Astrocyte of the hippocampus (primary cell): ENCODE measurements at places on chromosomes 3 and 15.
A peak's percentile ranks its signal among the peaks of the same experiment; 100 is the strongest.

DNA sequence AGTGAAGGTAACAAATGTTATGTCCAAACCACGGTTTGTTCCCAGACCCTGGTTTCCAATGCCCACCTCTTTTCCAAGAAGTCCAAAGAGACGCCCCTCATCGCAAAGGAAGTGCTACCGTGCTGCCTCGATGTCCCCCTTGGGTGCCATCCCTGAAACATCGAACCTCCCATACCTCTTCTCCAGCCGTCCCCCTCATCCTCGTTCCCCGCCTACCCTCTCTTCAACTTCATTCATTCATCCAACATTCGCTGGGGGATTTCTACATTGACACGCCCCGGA lies 467 bp downstream of the TIPIN start:
- no peak for DNase-seq

GRCh38 chr3:107654218-107654617 lies 131.5 kb downstream of the BBX start:
- no peak for DNase-seq

GRCh38 chr3:12193485-12194165 lies 34.9 kb upstream of the TIMP4 start:
- DNase-seq: peak; percentile 95

- no peak for DNase-seq
Measured at GRCh38 chr3:480070-480469, 283.5 kb downstream of the CHL1 start.

DNA sequence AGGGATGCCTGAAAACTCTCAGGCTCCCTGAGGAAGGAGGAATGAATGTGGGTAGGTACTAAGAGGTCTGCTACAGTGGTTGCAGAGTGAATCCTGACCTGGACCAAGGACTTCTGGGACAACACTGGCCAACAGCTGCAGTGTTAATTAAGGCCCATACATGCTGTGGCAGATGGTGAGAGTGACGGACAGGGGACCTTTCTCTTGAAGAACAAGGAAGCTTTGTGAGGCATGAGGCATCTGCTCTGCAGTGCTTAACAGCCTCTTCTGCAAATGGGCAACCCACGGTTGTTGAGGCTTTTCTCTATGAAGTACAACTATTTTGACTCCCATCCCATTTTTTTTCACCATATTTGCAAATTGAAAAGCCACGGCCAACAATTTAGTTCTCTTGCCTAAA lies 26.6 kb upstream of the ACAN start:
- no peak for DNase-seq

- no peak for DNase-seq
Measured at GRCh38 chr3:132912416-132912753, 125.8 kb upstream of the TMEM108 start.

DNA sequence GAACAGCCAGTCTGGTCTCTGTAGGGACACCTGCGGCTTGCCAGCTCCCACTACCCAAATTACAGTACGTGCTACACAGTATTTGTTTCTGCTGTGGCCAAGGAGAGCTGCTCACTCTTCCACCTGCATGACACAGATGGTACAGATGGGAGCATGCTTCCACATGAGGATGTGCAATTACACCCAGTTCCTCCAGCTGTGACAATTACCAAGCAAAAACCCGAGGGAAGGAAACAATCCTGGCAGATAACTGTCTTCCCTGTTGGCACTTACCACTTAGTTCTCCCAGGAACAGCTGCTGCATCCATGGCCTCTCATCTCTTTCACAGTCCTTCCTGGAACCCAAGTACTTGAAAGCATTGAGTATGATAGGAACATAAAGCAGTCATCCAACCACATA lies 34.4 kb downstream of the DET1 start:
- no peak for DNase-seq

DNA sequence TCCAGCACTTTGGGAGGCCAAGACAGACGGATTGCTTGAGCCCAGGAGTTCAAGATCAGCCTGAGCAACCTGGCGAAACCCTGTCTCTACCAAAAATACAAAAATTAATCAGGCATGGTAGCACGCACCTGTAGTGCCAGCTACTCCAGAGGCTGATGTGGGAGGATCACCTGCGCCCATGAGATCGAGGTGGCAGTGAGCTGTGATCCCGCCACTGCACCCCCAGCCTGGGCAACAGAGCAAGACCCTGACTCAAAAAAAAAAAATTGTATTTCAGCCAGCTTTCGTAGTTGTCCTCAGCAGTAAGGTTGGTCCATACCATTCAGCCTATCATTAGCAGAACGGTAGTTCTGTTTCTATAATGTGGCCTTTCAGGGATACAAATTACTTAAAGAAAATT lies 66.6 kb upstream of the FURIN start:
- DNase-seq: no peak

DNA sequence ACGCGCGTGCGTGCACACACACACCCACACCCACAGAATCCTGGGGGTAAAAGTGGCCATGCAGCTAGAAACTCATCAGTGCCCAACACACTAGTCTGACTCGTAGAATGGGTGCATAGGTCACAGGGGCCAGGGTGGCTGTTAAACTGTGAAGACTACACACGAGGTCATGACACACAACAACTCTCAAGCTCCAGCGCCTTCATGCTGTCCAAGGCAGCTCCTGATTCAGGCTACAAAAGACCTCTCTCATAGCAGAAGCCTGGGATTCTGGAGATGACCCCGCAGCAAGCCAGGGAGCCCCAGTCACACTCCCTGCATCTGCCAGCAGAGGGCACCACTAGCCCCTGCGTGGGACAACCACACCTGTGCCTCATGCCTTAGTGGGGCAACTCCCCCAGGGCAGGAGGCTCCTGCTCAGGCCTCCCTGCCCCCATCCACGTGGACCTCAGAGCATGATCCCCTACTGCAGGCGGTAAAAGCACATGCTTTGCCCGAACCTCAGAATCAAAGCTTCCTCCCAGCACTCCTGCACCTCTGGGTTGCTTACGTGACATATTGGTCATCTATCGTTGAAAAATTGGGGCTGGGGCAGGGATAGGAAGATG lies 93.1 kb downstream of the LRIG1 start:
- DNase-seq: peak; percentile 77

- no peak for DNase-seq
Measured at GRCh38 chr3:12902181-12902999, 61.0 kb upstream of the RPL32 start.

- no peak for DNase-seq
Measured at GRCh38 chr3:138873471-138874278, 38.9 kb upstream of the PIK3CB start.

DNA sequence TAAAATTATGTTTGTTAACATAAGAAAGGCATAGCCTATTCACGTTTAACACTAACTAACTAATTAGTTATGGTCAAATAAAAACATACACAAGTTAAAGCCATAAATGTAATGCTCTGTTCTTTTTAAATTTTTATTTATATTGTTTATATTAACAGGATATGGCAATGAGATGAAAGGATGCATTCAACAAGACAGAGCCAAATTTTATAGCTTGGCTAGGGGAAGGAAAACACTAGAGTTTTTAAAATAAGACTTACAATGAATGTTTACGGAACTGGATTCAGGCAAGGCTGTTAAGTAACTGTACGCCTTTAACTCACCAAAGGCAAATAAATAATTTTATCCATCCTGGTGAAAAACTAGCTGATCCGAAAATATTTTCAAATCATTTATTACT lies 86.4 kb downstream of the ZPLD1 start:
- DNase-seq: no peak

DNA sequence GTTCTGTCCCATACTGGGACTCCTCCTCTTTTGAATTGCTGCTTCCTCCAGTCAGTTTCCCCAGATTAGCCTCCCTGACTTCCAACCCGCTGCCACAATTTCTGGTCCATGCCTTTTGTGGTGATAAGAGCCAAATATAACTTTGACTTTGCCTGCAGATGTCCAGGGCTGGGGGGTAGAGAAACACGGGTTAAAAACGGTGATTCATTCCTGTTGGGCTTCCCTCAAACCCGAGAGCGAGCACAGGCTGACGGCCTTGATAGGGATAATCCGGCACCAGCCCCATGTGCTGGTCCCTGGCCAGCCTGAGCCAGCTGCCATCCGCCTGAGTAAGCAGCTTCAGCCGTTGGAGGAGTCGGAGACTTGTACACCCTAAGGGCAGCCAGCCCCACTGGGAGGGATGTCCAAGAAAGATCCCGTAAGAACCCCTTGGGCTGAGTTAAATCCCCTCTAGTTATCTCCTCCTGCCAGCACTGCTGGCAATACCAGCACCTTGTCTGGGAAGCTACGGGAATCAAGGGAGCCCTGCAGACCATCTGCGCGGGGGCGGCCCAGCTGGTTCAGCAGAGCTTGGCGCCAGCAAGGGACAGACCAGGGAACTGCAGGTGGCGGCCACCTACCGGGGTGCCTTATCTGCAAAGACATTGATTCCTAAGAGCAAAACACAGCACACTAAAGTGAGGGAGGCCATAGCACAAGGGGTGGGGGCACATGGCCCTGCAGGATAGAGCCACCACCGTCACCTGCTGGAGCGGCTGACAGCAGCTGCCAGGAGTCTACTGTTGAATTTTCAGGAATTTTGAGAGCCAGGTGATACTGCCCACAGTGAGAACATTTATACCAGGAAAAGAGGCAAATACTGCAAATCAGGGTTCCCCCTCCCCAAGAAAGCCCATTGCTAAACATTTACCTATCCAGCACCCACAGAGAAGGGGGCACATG lies 18.1 kb downstream of the CSPG4 start:
- peak; percentile 98 for DNase-seq

DNA sequence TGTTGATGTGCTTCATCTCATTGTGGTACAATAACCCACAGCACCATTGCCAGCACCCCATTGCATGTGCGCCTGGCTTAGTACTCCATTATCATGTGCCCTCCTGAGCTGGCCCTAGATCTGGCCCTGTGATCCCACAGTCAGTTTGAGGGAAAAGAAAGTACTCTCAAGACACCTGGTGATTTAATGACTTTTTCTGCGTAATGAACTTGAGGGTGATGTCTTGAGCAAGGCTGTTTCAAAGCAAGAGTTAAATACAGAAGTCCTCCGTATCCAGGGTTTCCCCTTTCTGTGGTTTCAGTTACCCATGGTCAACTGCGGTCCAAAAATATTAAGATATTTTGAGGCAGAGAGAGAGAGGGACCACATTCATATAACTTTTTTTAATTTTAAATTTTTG lies 16.3 kb downstream of the C3orf20 start:
- no peak for DNase-seq

- DNase-seq: no peak
Measured at GRCh38 chr3:63974451-63974850, 48.8 kb downstream of the PSMD6 start.

DNA sequence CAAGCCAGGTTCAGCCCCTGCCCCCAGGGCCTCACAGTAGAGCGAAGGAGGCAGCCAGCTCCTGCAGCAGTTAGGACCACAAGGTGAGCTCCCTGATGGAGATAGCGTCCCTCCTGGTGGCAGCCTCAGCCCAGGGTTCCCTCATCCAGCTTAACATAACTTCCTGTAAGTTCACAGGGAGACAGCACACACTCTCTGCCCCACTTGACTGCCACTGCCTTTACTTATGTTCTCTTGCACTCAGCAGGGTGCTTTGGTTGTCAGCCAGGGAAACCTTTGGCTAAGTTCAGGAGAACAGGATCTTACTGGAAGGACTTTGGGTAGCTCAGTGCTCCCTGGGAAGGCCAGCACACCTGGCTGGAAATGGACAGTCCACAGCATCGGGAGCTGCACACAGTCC lies 10.9 kb downstream of the KBTBD13 start:
- DNase-seq: no peak

DNA sequence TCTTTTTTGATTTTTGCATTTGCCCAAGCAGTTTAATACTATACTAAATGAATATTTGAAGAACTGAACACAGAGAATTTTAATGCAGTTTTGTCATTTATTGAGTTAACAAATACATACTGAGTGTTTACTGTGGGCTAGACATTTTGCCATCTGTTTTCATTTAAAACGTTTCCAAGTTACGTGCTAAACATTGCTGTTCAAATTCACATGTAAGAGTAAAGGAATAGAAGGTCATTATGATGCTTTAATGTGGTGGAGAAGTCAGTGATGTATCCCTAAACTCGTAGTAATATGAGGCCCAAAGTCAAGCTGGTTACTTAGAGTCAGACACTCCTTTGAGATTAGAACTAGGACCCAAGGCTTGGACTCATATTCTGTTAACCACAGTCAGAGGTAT lies 49.4 kb downstream of the CRYBG3 start:
- DNase-seq: no peak

- peak; percentile 14 for DNase-seq
Measured at GRCh38 chr3:134332344-134332743, 41.9 kb downstream of the AMOTL2 start.

DNA sequence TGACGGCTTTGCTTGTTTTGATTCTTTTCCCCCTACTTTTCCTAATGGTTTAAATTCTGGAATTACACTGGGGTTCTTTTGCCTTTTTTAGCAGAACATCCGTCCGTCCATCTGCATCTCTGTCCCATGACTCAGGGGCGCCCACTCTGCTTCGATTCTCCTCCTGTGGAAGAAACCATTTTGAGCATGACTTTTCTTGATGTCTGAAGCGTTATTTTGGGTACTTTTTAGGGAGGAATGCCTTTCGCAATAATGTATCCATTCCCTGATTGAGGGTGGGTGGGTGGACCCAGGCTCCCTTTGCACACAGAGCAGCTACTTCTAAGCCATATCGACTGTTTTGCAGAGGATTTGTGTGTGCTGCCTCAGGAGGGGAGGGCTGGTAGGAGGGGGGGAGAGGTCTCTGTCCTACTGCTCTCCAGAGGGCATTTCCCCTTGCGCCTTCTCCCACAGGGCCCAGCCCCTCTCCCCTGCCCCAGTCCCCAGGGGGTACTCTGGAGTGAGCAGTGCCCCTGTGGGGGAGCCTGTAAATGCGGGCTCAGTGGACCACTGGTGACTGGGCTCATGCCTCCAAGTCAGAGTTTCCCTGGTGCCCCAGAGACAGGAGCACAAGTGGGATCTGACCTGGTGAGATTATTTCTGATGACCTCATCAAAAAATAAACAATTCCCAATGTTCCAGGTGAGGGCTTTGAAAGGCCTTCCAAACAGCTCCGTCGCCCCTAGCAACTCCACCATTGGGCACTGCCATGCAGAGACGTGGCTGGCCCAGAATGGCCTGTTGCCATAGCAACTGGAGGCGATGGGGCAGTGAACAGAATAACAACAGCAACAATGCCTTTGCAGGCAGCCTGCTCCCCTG lies 19.5 kb upstream of the BSN start:
- DNase-seq: peak; percentile 88

DNA sequence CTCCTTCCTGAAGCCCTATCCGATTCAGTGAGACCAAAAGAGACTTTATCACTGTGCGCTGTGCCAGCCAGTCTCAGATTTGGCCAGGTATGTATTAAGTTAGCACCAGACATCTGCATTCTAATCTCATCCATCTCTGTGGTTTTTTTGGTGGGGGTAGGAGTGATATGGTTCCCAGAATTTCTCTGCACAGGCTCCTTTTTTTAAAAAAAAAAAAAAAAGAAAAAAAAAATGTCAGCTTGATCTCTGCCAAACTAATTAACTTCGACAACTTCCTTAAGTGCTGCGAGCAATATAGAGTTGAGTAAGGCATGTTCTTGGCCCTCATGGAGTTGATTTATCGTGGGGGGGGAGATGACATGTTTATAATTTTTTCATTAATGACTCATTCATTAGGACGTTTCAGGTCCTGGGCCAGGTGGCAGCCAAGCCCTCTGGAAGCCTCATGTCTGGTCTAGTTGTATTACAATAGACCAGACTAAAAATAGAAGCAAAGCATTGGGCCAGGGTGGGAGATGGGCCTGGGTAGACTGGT lies 12.9 kb downstream of the SLCO3A1 start:
- no peak for DNase-seq
